T-helper 9 cell (primary cell): ENCODE measurements at places on chromosomes 1 and 21.

- no peak for DNase-seq
Observed at GRCh38 chr1:13600762-13601453, 17.3 kb downstream of the PDPN start.

DNA sequence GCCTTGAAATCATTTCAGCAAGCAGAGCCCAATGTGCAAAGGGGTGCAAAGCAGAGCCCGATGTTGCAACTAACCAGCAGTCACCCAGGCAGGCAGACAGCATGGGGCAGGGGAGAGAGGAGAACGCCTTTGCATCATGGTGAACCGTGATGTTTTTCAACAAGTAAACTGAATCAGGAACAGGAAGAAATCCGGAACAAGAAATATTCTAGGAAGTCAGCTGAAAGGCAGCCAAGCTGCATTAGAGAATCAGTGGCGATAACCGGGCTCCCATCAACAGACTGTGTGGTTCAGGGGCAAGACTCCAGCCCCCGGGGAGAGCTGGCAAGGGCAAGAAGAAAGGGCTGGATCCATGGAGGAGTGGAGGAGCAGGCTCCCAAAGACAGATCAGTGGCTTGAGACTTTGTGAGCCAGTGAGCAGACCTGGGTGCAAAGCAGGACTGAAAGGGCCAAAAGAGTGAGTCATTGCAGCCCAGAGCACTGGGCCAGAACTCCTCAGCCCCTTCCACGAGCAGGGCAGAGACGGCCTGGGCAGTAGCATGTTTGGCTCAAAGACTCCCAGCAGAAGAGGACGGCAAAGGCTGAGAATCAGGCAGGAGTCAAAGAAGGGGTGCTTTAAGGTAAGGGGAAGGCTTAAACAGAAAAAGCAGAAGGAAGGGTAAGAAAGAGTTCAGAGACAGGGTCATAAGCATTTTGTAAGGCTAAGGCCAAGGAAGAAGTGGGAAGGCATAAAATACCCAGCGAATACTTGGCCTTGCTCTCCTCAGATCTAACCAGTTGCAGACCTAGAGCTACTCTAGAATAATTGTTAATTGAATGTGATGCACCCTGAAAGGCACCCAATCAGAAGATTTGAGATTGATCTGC lies 155.0 kb downstream of the SETD4 start:
- DNase-seq: no peak

DNA sequence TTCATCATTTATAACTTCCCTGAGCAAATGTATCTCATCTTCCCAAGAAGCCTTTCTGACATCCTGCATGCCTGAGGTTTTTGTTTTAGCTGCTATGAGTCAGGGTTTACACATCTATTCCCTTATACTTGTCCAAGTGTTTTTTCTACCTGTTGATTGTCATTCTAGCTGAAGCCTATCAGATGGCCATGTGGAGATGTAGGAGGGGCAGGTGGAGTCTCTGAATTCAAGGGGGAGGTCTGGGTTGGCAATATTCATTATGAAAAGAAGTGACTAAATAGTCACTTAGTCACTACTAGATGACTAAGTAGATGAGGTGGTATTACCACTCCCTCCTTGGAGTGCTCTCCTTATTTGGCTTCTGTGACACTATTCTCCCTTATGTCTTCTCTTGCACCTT lies 52.4 kb downstream of the XCL1 start:
- no peak for DNase-seq

DNA sequence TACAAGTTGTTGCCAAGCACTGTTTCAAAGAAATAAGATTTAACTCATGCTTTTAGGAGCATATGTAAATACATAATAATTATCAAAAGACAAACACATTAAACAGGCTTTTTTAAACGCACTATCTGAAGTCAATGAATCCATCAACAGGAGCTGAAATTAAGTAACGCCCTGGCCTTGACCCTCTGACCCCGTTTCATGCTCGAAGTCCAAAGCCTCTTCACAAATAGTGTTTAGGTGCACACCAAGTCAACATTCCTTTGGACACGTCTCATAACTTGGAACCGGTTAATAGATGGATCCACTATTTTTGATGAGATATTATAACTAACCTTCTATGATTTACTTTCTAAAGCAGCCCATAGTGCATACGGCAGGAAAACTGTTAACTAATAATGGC lies 209.3 kb downstream of the GABPA start:
- DNase-seq: no peak

DNA sequence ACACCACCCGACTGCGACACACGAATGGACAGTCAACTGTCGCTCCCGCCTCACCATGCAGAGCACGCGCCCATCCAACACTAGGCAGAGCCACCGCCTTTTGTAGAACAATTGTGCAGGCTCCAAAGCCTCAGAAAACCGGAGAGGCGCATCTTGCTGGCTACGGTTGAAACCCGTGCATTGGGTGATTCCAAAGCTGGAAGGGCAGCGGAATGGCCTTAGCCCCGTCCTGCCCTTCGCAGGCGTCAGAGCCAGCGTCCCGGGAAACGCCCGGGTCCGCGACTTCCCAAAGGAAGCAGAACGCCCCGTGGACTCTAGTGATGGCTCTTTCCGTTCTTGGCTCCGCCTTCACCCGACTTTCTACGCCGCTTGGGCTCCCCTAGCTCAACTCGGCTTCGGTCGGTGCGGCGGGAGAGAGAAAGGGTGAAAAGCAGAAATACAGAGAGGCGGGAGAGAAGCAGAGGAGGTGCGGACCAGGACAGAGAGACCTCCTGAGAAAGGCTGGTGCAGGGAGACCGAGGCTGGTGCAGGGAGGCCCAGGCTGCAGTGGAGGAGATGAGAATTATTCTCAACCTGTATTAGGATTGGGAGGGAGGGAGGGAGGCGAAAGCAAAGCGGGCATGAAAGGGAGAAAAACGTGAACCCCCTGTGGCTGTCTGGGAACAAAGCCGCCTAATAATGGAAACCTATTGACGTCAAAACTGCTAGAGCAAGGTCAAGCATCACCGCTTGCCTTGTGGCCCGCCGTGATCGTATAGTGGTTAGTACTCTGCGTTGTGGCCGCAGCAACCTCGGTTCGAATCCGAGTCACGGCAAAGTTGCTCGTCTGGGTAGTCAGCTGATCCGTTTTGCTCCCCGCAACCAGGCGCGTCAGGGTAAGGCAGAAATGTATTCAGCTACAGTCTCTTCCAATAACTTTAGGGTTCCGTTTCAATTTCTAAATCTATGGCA lies 99.5 kb downstream of the PRKAB2 start:
- no peak for DNase-seq

DNA sequence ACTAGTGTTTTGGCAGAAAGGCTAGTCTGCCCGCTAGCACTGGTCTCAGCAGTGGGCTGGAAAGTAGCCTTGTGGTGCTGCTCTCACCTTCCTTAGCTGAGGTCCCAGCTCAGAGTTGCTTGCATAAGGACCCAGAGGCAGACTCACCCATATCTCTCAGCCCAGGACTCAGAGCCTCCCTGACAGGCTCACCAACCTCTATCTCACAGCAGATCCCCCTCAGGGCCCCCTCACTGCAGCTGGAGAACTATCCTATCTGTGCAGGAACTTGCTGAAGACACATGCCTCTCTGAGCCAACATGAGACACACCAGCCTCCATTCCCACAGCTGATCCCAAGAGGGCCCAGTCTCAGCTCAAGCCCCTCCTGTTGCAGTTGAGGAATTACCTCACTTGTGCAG lies 82.6 kb downstream of the IARS2 start:
- DNase-seq: no peak

GRCh38 chr1:64701886-64702285 lies 43.0 kb upstream of the RAVER2 start:
- no peak for DNase-seq

DNA sequence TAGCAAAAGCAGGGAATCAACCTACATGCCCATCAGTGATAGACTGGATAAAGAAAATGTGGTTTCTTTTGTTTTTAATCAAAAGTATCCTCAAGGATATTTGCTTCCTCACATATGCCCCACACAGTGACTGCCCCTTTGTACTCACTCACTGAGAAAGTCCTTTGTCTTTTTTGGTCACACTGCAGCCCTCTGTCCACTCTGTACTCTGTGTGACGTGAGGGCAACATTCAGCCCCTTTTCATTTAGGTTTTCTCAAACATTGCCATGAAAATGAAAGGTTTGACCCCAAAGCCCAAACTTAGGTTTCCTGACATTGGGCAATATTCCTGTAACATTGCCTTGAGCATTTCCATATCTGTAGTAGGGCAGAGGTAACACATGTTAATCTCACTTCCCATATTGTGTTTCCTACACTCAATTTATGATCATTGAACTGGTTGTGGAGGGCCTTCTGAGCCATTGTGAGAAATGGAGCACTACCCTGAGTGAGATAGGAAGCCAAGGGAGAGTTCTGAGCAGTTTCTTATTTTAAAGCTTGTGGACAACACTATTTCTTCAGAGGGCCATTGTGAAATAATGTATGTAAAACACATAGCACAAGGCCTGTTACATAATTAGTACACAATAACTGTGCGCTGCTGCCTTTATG lies 501.9 kb upstream of the C1orf87 start:
- no peak for DNase-seq

DNA sequence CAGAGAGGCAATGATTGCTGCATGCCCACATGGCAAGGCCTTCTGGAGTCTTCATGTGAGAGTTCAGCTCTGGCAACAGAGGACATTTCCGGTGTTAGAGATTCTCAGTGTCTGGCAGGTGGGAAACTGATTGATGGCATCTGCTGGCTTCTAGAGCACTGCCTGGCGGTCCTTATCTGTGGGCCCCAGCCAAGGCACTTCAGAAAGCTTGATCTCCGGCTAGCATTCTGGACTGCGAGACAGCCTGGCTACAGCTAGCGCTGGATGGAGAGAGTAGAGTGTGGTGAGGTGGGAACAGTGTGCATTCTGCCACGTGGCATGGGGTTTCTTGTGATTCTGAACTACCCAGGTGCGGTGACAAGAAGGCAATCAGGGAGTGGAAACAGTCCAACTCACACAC lies 9.4 kb downstream of the ZNF678 start:
- no peak for DNase-seq

DNA sequence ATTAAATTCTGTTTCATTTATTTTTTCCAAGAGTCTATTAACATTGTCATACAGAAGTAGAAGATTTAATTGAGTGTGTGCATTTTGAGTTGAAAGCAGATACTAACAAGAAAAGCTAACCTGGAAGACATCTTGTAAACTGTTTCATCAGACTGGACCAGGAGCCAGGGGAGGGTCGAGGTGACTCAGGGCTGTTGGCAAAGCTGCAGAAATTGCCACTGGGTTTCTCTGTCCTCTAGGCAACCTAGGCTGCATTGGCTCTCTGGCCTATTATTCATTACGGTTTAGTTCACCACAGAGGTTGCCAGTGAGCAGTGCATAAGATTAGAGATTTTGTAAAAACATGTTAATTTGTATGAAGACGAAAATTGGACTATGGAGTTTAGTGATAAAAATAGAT lies 27.5 kb downstream of the ERG start:
- DNase-seq: no peak

GRCh38 chr1:69070660-69071373 lies 496.9 kb upstream of the LRRC7 start:
- DNase-seq: no peak

- DNase-seq: no peak
Observed at GRCh38 chr1:27598902-27599528, 4.9 kb downstream of the AHDC1 start.

DNA sequence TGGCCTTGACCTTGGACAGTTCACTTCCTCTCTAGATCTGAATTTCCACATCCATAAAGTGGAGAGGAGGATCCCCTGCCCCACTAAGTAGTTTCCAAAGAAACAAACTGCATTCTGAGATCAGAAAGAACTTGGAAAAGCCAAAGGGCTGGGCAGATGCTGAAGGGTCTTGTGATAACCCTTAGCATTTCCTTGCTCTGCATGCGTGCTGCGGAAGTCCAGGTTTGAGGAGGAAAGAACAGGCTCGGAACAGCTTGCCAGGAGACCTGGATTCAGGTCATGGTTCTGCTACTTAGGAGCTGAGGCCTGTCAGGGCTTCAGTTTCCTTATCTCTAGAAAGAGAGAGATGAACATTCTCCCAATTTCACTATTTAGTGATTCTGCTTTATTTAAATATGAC lies 27.2 kb downstream of the IGFN1 start:
- no peak for DNase-seq

GRCh38 chr1:117162816-117163215 lies 41.3 kb upstream of the TRIM45 start:
- no peak for DNase-seq

GRCh38 chr1:85202092-85202863 lies 1.5 kb upstream of the SYDE2 start:
- DNase-seq: no peak

DNA sequence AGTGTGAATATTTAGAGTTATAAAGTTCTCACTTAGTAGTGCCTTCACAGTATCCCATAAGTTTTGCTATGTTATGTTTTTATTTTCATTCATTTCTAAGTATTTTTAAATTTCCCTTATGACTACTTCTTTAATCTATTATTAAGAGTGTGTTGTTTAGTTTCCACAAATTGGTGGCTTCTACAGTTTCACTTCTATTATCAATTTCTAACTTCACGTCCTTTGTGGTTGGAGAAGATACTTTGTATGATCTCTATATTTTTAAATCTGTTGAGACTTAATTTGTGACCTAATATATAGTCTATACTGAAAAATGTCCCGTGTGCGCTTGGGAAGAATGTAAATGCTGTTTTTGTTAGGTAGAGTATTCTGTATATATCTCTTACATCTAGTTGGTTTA lies 11.7 kb downstream of the CHIA start:
- DNase-seq: no peak

DNA sequence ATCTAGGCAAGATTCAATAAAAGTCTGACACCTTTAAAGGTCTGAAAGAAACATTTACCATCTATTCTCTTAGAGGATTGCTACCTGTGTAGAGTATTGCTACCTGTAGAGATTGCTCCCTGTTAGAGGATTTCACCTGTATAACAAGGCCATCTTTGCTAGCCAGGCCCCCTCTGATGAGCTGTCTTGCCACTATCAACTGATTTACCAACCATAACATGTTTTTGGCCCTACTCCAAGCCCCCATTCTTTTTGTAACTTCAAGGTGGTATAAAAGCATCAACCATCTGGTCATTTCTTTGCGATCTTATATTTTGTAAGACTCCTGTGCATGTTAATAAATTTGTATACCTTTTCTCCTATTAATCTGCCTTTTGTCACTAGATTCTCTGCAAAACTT lies 424.7 kb upstream of the CAMK1G start:
- DNase-seq: no peak

- DNase-seq: no peak
Observed at GRCh38 chr1:162702628-162703027, 70.4 kb downstream of the DDR2 start.

- DNase-seq: peak; percentile 7
Observed at GRCh38 chr21:32257962-32258785, 20.7 kb downstream of the MIS18A start.
